ENCODE measurements at places on chromosomes 7 and 10.

- DNase-seq, result no peak
Observed at GRCh38 chr10:55509168-55509567, 708.1 kb upstream of the PCDH15 start.

GRCh38 chr10:66941491-66941890 lies 15.7 kb downstream of the LRRTM3 start:
- DNase-seq, result no peak

- no peak for DNase-seq
Observed at GRCh38 chr10:17126327-17126726, 3.3 kb downstream of the CUBN start.

- DNase-seq, result no peak
Observed at GRCh38 chr7:25087855-25088254, 37.2 kb downstream of the CYCS start.

- no peak for DNase-seq
Observed at GRCh38 chr10:76311752-76312636, 880.6 kb downstream of the LRMDA start.

All from stimulated activated CD8-positive, alpha-beta memory T cell treated with anti-CD3 and anti-CD28 coated beads, Interleukin-4, amount 100 ng/mL, for 48 hours (primary cell).